ENCODE measurements at places on chromosomes 16 and 17.

DNA sequence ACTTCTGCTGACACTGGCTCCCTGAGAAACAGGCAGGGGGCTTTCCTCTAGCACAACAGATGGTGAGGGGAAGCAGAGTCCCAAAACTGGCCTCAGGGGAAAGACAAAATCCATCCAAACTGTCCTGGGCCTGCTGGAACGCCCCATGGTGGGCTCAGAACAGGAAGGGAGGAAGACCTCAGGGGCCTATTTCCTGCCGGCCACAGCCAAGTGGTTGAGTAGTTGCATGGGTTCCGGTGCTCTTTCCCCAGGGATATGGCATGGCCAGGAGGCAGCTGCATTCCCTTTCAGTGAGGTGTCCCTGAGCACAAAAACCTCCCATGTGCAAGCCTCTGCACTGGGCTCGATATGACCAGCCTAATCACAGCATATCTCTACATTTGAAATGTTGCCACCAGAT, 303.0 kb upstream of the IRX5 start:
- DNase-seq: no peak

DNA sequence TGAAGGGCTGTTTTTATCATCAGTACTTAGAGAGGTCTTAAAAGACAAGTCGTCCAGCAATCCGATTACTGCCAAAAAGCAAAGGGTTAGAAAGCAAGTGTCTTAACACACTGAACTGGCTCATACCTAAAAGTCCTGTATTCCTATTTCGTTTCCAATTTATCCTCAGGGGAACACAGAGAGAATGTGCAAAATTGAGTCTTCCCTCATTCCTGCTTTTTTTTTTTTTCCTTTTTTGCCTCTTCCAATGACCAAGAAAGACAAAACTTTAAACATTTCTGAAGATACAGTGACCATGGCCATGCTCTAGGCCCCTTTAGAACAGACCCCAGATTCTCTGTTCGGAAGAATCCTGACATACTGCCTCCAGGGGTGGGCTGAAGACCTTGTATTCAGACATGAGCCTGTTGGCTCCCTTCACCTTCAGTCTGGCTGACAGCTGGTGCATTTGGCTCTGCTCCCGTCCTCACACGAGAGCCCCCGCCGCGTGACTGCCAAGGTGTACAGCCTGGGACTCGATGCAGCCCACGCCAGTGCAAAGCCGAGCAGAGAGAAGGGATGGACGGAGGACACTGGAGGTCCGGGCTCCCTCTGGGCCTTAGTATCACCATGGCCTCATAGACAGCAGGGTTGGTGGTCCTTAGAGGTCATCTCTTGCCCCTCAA, 47.0 kb downstream of the COTL1 start:
- peak; percentile 37 for DNase-seq

DNA sequence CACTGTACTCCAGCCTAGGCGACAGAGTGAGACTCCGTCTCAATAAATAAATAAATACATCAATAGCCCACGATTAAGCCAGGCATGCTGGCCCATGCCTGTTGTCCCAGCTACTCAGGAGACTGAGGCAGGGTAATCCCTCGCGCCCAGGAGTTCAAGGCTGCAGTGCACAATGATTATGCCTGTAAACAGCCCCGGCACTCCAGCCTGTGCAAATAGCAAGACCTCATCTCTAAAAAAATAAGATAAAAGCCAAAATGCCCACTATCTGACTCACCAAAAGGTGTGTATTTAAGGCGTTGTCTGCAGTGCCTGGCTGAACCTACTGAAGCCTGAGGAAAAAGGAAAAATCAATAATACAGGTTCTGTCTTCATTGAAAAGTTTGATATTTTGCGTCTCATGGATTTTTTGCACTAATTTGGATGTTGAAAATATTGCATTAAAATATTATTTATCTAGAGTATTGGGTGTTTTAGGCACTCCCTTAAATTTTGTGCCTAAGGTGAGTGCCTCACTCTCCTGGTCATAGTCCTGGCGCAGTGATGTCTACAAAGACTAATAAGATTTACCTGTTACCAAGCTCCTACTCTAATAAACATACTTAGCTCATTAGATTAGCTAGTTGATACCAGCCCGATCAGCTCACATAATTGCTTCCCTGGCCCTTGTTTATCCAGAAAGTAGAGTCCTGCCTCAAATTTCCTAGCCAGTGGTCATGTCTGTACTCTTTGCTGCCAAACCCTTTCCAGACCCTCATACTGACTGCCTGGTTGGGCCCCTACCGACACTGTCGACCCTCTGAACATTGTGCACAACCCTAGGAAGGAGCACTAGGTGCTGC, 24.7 kb upstream of the TOB1 start:
- no peak for DNase-seq

- DNase-seq: no peak
These were observed 413.4 kb downstream of the CDH13 start for GRCh38 chr16:83040174-83040573.

DNA sequence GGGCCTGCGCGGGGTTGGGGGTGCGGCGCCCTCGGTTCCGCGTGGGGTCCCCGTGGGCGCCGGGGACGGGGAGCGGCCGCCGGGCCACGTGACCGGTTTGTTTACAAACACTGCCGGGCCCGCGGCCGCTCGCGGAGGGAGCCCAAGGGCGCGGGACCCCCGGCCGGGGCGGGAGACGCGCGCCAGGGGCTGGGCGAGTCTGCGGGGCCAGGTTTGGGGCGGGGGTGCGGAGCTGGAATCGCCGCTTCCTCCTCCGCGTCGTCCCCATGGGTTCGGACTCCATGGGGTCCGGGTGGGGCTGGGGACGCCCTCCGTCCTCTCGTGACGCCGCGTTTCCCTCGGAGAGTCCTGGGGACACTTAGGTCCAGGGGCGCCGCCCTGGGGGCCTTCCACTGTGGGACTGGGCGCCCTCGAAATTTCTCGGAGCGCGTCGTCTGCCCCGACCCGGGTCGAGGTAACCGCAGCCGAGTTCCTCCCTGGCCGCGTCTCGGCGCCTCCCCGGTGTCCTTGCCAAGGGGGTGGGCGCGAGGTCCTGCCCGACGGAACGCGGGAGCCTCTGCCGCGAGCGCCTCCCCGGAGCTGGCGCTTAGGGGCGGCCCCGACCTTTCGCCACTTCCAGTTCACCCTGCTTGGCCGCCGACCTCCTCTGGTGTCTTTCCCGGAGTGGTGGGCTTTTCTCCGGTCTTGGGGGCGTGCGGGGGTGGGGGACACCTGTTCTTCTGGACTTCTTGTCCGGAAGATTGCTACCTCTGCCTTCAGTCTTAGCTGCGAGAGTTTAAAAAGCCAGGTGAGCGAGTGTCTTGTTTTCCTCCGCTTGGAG, 684 bp downstream of the YPEL2 start:
- DNase-seq: no peak

DNA sequence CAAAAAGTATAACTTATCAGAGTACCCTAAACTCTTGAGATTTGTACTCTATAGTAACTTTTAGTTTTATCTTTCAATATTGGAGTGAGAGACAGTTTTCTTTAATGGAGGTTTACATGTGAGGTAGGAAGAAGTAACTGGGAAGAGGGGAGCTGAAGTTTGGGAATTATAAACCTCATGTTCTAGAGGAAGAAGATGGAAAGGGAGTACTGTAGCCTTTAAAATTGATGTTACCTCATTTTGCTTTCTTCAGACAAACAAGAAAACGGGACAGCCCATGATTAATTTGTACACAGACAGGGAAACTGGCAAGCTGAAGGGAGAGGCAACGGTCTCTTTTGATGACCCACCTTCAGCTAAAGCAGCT, 9.5 kb downstream of the FUS start:
- no peak for DNase-seq

GRCh38 chr16:10103118-10103517, 79.1 kb downstream of the GRIN2A start:
- DNase-seq: no peak

- DNase-seq: no peak
These were observed 6.5 kb upstream of the MC1R start for GRCh38 chr16:89912143-89912542.

GRCh38 chr17:27985306-27985705, 57.2 kb upstream of the NLK start:
- no peak for DNase-seq

- no peak for DNase-seq
These were observed 2.8 kb downstream of the VAT1 start for GRCh38 chr17:43019418-43019817.

DNA sequence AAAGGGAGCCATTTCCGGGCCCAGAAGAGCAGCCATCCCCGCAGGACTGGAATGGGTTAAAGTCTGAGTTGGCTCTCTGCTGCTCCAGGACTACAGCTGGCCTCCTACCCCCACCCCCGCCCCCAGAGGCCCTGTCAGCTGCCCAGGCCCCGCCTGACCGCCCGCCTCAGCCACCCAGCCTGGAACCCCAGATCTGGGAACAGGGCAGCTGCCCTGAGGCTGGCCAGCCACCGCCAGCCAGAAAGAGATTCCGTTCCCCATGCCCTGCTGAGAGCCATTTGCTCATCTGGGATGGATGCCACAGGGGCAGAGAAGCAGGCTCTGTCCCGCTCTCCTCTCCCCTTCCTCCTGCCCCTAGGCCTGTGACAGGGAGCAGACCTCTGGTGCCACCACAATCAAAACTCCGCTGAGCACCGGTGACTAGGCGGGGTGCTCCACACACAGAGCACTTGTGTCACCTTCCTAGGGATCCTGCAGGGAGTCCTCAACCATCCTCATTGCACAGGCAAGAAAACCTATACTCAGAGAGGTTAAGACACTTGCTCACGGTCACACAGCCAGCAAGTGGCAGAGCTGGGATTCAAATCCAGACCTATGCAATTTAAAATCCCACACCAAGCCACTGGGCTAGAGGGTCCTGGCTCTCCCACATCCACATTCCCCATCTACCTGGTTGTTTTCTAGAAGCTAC, 44.1 kb downstream of the ZNF423 start:
- no peak for DNase-seq

DNA sequence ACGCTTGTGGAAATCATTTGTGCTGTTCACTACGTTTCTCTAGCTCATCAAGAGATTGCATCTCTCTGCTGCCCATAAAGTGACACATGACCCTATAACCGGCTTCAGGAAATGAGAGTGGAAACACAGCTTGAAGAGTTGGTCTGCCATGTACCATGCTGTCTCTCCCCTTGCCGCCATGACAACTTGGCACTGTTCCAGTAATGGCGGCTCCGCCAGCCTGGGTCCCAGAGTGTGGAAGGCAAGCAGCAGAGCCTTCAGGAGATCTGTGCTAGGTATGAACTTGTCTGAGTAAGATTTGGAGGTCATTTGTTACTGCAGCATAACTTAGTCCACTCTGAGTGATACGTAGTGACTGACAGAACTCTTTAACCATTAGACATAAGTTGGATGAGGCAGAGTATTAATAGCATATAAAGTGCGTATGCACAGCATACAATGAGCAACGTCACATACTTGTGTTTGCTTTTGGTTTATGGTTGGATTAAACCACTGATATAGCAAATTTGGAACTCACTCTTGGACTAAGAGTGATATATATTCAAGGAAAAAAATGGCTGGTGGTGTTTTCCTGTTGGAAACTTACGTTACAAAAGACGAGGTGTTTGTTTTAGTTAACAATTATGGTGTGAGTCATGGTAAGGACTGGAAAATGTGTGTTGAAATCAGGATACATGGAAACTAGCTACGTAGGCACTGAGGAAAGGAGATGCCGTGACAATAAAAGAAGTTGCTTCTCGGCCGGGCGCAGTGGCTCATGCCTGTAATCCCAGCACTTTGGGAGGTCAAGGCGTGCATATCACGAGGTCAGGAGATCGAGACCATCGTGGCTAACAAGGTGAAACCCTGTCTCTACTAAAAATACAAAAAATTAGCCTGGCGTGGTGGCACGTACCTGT, 24.4 kb upstream of the PMP22 start:
- peak; percentile 19 for DNase-seq

GRCh38 chr16:30934827-30935557, 11.6 kb downstream of the FBXL19 start:
- DNase-seq: no peak

DNA sequence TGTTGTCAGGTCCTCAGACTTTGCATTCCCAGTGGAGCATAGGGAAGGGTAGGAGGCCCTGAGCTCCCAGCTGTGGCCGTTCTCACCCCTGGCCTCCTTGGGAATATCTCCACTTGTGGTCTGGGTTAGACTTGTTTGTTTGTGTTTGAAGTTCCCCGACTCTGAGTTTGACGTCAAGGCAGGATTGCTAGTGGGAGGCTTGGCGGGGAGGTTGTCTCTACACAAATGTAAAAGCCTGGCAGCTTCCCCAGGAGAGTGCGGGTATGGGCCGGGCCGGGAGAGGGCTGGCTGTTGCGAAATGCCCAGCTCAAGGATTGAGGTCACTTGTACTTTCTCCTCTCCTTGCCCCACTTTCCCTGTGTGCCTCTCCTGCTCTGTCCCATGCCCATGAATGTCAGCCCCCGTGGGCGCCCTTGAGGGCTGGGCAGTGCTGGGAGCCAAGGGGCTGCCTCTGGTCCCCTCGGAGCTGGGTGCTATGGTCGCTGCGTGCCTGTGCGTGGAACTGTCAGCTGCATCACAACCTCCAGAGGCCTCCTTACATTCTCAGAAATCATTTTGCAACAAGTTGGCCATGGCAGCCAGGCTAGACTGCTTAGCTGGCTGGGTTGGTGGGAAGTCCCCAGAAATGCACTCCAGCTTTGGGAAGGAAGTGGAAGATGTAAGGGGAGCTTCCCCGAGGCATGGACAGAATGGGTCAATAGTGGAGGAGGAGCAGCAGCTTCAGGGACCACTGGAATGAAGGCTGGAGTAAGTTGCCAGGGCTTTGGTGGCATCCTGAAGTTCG, 84.3 kb downstream of the KSR1 start:
- DNase-seq: no peak

GRCh38 chr16:88466175-88466862, 13.2 kb downstream of the ZFPM1 start:
- DNase-seq: no peak

GRCh38 chr16:88130681-88131080, 179.4 kb downstream of the BANP start:
- no peak for DNase-seq

- no peak for DNase-seq
These were observed 14.1 kb downstream of the PSMD11 start for GRCh38 chr17:32458371-32458770.

GRCh38 chr16:3020247-3020603, at the start of gene TNFRSF12A:
TNFRSF12A (plus strand) TSS chr16:3020368; CDS start chr16:3020398, 30 bp downstream.
- DNase-seq: no peak

DNA sequence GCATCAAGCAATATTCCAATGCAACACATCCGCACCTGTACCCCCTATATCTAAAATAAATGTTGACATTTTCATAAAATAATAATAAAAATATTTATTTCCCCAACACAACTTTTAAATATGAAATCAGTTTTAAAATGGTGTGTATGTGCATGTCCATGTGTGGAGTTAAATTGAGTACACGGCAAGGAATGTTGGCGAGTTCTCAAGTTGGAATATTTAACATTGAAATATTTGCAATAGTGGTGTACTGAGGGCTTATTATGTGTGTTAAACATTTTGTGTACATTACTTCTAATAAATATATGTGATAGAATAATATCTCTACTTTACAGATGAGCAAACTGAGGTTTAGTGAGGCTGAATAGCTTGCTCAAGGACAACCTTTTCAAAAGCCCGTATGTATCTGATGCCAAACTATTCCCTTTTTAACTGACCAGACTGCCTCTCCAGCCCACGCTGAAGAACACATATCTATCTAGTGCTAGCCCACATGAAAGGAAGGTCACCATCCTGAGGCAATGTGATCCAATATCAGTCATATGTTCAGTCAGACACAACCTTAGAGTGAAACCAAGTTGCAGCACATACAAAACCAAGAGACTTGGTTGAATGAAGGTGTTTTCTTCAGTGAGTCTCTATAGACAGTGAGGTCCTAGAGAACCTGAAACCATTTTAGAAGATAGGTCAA, 192.2 kb upstream of the CDH11 start:
- DNase-seq: no peak

All from NCI-H1105 (cell line).